Dermis microvascular lymphatic vessel endothelial cell (primary cell): ENCODE measurements at places on chromosomes 12 and 14. TPM values are rescaled to one million over a fixed set of nuclear protein-coding genes. Genes with fewer than 3 reads are reported as not detected.

CACNB3 gene
- total RNA-seq = 6.9 and 8.1 TPM in 2 replicates

DLK1 gene
- not detected in 2 replicates for total RNA-seq

SLC15A4 gene
- total RNA-seq = 20.3 and 30.0 TPM in 2 replicates

STXBP6 gene
- 4.5 and 34.5 TPM in 2 replicates for total RNA-seq

ACRBP gene
- 0.39 and 0.51 TPM in 2 replicates for total RNA-seq

TCL1B gene
- not detected in 2 replicates for total RNA-seq

AHNAK2 gene
- total RNA-seq = 16.8 and 17.1 TPM in 2 replicates

KCNK13 gene
- not detected in 2 replicates for total RNA-seq

TEAD4 gene
- total RNA-seq = 20.8 and 21.9 TPM in 2 replicates
